Effector memory CD4-positive, alpha-beta T cell (primary cell): ENCODE measurements at places on chromosomes 12 and 14.
A peak's percentile ranks its signal among the peaks of the same experiment; 100 is the strongest.

- DNase-seq, result no peak
Observed at GRCh38 chr12:54329759-54330158, 4.8 kb downstream of the COPZ1 start.

- peak; percentile 53 for DNase-seq
Observed at GRCh38 chr14:21846227-21846885, 172.7 kb upstream of the OR4E1 start.

GRCh38 chr14:74583689-74584434 lies 28.2 kb downstream of the LTBP2 start:
- no peak for DNase-seq

- no peak for DNase-seq
Observed at GRCh38 chr12:128727999-128728398, 95.8 kb downstream of the SLC15A4 start.

DNA sequence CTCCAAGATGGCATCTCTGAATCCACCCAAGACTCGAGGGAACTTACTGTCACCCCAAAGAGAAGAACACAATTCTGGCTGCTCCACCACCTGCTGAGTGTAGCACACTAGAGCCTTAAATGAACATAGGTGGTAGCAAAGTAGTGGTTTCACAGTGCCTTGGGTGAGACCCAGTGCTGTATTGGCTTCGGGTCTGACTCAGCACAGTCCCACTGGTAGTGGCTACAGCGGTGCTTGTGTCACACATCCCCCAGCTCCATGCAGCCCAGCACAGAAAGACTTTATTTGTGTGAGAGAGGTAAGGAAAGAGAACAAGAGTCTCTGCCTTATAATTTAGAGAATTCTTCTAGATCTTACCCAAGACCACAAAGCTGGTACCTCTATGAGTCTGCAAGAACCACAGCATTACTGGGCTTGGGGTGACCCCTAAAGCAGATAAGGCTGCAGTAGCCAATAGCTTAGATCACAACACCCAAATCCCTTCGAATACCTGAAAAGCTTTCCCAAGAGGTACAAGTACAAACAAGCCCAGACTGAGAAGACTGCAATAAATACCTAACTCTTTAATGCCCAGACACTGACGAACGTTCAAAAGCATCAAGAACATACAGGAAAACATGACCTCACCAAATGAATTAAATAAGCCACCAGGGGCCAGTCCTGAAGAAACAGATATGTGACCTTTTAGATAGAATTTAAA lies 83.3 kb upstream of the SLC38A4 start:
- DNase-seq, result no peak

GRCh38 chr14:69584389-69584788 lies 9.7 kb upstream of the CCDC177 start:
- DNase-seq, result no peak

- no peak for DNase-seq
Observed at GRCh38 chr12:54373649-54374561, 9.6 kb upstream of the GPR84 start.

- DNase-seq, result no peak
Observed at GRCh38 chr14:83470466-83470865, 1936.8 kb upstream of the SEL1L start.

DNA sequence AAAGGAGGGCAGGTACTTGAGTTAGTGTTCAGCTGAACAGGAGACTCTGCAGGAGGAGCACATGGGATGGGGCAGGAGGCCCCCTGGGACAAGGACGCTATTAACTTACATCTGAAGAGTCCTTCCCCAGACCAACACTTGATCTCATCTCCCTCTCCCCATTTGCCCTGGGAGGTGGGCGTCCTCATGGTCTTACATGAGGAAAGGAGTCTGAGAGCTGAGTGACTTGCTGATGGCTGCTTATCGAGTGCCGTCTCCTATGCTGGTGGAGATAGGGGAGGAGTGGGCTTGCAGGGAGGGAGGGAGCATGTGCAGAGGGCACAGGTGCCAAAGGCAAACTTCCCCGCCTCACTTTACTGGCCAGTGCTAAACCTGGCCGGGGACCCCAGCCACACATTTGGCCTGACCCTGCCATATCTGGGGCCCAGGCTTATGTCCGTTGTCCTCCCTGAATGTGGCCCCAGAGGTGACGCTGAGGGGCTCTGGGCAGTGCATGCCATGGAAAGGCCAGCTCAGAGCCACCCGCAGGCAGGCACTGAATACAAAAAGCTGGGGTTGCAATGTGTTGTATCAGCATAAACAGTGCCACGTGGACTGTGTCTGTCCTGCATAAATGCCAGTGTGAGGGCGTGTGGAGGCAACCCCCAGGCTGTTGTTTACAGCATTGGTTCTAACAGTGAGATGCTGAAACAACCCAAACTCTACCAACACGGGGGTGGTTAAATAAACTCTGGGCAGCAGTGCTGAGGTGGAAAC lies 29.4 kb downstream of the FAIM2 start:
- no peak for DNase-seq

GRCh38 chr12:132747896-132748295 lies 13.7 kb downstream of the ANKLE2 start:
- DNase-seq, result no peak

DNA sequence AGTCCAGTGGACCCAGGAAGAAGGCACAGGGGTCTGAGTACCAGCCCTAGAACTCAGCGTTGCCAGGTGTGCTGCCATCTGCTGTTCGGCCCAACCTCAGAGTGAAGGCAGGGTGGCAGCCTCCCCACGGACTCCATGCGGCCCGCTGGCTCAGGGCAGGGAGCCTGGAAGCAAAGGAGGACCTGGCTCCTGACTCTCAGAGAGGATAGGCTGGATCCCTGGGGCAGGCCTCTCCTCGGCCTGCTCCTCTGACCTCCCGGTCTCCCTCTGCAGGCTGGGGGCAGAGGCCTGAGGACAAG lies 10.1 kb downstream of the MCRS1 start:
- DNase-seq, result no peak

GRCh38 chr12:32205731-32206130 lies 99.1 kb downstream of the BICD1 start:
- DNase-seq, result no peak

DNA sequence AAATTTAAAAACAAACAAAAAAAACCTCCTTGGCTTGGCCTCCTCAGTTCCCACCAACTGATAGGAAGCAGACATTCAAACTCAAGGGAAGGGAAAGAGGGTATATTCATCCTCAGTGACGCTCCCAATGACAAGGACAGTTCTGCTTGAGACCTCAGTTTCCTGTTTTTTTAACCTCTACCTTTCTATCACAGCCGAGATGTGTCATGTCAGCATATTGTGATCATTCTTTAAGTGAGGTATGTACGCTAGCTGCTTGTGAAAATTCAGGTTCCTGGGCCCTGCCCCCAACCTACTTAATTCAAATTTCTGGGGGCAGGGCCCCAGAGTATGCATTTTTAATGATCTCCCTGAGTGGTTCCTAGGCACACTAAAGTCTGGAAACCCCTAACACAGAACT lies 611.9 kb upstream of the TBX3 start:
- no peak for DNase-seq

DNA sequence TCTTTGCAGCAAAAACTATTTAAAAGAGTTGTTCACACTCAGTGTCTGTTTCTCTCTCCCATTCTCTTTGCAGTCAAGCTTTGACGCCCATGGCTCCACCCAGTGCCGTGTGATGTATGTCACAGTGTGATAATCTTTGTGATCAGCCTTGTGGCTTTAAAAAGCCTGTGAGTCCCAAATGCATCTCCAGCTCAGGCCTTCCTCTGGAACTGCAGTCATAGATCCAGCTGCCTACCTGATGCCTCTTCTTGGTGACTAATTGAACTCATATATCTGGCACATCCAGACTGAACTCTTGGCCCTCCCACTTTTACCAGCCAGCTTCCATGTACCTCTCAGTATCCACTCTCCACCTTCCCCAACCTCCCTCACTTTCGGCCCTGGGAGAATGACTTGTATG lies 182.8 kb upstream of the ARHGAP5 start:
- no peak for DNase-seq

DNA sequence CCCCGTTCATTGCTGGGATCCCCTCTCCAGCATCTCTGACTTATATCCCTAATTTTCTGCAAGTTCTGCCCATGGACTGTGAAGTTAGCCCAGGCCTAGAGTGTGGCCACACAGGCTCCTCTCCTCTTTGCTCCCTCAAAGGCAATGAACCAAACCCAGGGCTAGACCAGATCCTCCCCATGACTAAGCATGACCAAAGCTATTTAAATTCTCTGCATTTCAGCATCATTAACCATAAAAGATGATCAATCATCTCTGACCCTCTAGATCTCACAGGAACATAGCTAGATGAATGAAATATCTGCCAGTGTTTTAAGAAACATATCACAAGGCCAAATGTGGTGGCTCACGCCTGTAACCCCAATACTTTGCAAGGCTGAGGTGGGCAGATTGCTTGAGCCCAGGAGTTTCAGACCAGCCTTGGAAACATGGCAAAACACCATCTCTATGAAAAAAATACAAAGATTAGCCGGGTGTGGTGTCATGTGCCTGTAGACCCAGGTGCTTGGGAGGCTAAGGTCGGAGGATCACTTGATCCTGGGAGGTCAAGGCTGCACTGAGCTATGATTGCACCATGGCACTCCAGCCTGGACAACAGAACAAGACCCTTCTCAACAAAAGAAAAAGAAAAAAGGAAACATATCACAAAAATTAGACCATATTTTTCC lies 2.2 kb upstream of the KRT3 start:
- no peak for DNase-seq

GRCh38 chr12:24617471-24617870 lies 331.4 kb downstream of the BCAT1 start:
- no peak for DNase-seq
